Central memory CD8-positive, alpha-beta T cell (primary cell): ENCODE measurements at places on chromosomes 4 and X.

DNA sequence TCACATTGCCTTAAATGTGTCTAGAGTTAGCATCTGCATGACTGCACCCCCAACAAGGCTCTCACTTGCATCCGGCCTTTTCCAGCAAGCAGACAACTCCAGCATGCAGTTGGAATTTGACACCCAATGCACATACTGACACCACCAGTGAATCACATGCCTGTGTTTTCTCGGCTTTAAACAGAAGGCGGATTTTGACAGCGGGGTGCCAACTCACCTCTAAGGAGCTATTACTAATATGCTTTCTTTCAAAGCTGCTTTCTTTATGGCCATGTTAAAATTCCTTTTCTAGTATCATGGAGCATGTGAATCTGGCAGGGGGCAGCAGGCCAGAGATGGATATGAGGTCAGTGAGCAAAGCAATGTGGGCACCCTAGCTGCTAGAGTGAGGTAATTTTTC is 78.0 kb upstream of the CLNK start:
- no peak for DNase-seq

DNA sequence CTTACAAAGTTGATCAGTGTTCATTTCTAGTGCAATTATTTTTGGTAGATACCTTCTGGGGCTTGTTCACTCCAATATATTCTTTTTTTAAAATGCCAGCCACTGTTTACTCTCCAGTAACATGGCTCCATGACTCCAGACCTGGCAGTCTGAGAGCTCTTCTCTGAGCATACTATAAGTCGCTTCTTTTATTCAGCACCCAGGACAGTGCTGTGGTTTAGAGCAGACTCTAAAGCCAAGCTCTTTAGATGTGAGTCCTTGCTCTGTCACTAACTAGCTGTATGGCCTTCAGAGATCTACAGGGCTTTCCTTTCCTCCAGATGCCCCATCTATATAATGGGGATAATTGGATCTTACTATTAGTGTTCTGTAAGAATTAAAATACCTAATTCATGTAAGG is 200.2 kb upstream of the FAM241A start:
- DNase-seq = no peak

DNA sequence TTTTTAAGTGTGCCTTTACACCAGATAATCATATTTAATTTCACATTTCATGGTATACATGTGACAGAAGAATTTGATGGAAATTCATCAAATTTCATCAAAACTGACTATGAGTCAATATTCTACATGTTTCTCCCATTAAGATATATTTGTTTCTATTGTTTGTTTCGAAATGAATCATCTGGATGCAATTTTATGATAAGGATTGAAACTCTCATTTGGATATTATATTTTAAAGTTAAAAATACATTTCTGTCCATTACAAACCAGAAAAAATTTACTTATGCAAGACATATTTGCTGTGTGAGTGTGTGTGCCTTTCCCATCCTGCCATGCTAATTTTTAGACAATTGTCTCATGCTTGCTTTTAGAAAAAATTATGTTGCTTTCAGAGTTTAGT is 52.2 kb downstream of the SULT1B1 start:
- DNase-seq = no peak

DNA sequence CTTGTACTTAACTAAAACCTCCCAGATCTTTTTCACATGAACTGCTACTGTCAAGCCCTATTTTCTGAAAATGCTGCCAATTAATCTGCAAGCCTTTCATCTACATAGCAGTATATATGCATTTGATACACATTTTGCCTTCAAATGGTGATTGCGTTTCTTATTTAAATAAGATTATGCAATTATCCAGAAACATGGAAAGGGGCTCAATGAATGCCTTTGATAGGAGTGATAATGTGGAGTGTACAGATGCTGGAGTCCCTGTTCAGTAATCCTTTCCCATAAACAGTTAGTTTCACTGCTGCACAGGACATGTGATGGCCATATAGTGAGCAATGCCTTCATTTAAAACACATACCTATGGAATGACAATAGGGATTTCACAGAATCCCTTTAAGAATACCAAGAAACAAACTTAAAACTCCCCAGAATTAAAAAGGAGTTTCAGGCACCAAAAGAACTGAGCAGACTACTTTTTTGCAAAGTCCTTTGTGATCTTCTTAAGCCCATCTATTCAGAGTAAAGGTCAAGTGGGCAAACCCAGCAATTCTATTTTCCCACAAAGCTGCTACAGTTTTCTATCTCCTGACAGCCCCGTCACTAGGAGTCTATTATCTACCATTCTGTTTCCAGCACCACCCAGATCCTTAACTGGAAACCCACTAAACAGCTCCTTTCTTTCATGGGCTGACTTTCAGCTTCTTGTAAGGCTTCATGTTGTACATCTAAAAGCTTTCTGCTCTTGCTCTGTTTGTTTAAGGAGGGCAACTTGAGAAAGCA is 120.3 kb downstream of the UNC5C start:
- DNase-seq = no peak

DNA sequence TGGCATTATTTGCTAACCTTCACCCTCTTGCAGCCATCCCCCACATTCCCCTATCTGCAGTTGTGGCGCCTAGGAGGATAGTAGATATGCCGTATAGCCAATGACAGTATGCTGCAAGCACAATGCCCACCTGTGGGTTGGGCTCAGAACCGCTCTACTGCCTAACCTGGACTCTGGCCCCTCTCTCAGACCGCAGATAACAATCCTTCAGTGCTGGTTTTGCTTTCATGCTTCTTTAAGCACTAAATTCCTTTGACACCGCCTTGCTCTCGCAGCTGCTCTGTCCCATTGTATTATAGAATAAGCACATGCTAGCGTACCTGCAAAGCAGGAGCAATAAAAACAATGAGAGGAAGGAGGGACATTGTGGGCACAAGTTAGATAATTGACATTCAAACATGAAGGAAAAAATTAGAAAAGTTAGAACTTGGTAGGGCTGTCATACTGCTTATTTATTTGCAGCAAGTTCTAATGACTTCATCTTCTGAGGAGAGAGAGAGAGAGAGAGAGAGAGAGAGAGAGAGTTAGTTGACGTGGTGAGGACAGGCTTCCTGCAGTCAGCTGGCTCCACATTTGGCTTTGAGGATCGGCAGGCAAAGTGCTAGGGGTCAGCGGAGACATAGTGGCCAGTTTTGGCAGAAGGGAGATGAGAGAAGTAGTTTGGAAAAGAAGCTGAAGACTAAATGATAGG is 55.8 kb downstream of the WWC2 start:
- DNase-seq = no peak

GRCh38 chr4:161419822-161420221 is 744.0 kb downstream of the FSTL5 start:
- no peak for DNase-seq

DNA sequence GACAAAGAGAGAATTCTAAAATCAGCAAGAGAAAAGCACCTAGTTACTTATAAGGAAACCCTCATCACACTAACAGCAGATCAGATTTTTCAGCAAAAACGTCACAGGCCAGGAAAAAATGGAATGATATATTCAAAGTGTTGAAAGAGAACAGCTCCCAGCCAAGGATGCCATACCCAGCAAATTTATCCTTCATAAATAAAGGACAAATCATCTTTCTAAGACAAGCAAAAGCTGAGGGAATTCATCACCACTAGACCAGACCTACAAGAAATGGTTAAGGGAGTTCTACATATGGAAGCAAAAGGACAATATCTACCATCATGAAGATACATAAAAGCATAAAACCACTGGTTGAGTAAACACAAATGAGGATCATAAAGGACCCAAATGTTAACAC is 53.6 kb downstream of the MANBA start:
- no peak for DNase-seq

DNA sequence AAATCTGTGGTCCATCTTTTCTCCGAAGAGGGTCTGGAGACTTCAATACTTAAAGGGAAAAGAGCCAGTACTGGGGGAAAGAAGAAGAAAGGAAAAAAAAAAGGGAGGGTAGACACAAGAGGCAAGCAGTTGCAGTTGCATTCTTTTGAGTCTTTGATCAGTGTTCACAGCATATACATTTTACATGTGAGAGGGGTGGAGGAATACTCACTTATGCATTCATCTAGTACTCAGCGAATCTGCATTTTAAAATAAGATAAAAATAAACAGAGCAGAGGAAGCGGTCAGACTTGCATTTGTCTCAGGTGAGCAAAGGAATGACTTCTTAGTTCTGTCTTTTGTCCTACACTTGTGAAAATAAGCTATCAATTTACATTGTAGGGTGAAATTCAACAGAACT is 275.6 kb downstream of the SLC7A11 start:
- no peak for DNase-seq

- DNase-seq = no peak
Measured at GRCh38 chr4:8334786-8335460, 65.4 kb downstream of the HTRA3 start.

- no peak for DNase-seq
Measured at GRCh38 chr4:142128529-142128928, 492.1 kb downstream of the IL15 start.

DNA sequence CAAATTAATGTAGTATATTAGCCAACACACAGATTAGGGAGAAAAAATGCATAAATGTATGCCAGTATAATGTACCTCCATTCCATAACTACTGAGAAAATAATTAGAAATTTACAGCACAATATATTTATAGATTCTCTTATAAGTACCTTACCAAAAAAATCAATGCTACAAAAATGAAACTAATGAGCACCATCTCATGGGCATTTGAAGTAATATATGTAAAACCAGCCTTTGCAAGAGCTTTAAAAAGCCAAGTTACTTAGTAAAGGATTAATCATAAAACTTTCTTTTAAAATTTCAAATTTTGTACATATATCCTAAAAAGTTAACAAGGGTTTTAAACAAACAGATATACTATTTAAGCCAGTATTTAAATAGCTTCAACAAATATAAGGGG is 43.2 kb downstream of the LRBA start:
- DNase-seq = no peak

DNA sequence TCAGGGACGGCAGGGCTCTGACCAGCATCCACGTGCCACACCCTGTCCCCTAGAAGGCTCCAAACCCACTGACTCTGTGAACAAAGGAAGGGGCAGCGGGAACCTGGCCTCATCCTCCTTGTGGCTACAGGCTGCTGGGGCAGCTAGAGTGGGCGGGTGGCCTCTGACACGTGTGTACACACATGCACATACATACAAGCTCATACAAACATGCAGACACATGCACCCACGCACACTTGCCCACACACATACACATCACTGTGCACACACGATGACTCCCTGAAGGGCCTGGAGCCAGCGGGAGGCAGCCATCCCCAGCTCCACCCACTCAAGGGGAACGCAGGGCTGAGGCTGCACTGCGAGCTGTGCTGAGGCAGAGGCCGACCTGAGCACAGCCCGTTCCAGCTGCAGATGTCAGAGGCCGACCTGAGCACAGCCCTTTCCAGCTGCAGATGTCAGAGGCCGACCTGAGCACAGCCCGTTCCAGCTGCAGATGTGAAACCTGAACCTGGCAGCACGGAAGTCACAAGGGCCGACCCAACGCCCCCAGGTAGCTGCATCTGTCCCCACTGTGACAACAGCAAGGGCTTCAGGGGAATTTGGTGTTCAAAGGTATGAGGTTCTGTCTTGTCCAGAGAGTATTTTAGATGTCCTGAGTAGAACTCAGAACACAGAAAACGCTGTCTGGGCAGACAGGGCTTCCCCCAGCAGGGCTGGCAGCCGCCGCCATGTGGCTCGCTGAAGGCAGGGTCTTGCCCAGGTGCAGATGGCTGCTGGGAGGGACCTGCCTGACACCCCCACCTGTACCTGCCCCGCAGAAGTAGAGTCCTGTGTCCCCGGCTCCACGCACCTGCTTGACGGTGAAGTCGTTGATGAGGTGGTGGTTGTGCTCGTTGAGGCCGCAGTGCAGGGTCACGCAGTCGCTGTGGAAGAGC is 33.5 kb downstream of the CTBP1 start:
- DNase-seq = no peak

- DNase-seq = no peak
Measured at GRCh38 chr4:15714646-15715435, 12.0 kb downstream of the BST1 start.
